ENCODE measurements at places on chromosomes 6 and 20. TPM values are rescaled to one million over a fixed set of nuclear protein-coding genes. Genes with fewer than 3 reads are reported as not detected.

DNA sequence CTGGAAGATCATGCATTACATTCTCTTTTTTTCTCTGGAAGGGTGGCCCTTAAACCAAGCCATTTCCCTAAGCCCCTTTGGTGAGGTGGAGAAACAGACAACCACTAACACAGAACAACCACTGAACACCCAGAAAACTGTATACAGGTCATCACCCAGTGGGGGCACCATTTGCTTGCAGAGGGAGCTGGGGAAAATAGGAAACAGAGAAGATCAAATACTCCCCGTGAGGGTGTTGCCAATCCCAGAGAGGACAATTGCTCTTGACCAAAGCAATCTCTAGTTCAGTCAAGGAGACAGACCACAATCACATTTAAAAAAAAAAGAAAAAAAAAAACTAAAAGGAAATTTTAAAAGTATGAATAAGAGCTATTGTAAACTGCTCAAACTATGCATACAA is 865 bp upstream of the DAAM2 start:
- no peak for DNase-seq
- no peaks in the 10 kb centered on the region for H3K36me3 ChIP-seq
- H3K4me3 ChIP-seq = no peak overlapping the region
- peak overlapping the region; percentile 83 for H3K27ac ChIP-seq

GRCh38 chr6:154252678-154253077 is 103.9 kb downstream of the IPCEF1 start:
- H3K27me3 ChIP-seq = no peaks in the 10 kb centered on the region

GRCh38 chr6:10522929-10523573 is 1.9 kb downstream of the GCNT2 start:
- DNase-seq = peak; percentile 29
- H3K27me3 ChIP-seq = no peaks in the 10 kb centered on the region
- H3K27ac ChIP-seq = peak overlapping the region; percentile 92

DNA sequence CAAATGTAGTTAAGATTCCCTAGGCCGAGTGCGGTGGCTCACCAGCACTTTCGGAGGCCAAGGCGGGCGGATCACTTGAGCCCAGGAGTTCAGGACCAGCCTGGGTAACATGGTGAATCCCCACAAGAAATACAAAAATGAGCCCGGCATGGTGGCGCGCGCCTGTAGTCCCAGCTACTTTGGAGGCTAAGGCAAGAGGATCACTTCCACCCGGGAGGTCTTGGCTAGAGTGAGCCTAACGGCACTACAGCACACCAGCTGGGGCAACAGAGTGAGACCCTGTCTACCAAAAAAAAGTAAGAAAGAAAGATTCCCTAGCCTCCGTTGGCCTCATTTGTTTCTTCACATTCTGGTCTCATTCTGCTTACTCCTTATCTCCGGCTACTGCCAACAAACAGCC is 1.2 kb downstream of the ESF1 start:
- H3K4me3 ChIP-seq = peak overlapping the region; percentile 71
- no peaks in the 10 kb centered on the region for H3K27me3 ChIP-seq
- DNase-seq = no peak
- no peak overlapping the region for H3K27ac ChIP-seq
- peaks cover 14% of the 10 kb centered on the region for H3K36me3 ChIP-seq
- H3K4me1 ChIP-seq = peaks cover 11% of the 10 kb centered on the region

The HINT3 gene
- 5.2 TPM for total RNA-seq

GRCh38 chr6:82691997-82692396 is 328.4 kb downstream of the TPBG start:
- no peaks in the 10 kb centered on the region for H3K4me1 ChIP-seq
- H3K27ac ChIP-seq = no peak overlapping the region
- no peak overlapping the region for H3K4me3 ChIP-seq
- no peak for DNase-seq

GRCh38 chr6:155493694-155494143 is 38.1 kb upstream of the NOX3 start:
- H3K27ac ChIP-seq = peak overlapping the region; percentile 92
- H3K4me3 ChIP-seq = no peak overlapping the region
- DNase-seq = peak; percentile 92
- H3K36me3 ChIP-seq = no peaks in the 10 kb centered on the region
- peaks cover 22% of the 10 kb centered on the region for H3K4me1 ChIP-seq

The CLDN20 gene
- not detected for total RNA-seq

DNA sequence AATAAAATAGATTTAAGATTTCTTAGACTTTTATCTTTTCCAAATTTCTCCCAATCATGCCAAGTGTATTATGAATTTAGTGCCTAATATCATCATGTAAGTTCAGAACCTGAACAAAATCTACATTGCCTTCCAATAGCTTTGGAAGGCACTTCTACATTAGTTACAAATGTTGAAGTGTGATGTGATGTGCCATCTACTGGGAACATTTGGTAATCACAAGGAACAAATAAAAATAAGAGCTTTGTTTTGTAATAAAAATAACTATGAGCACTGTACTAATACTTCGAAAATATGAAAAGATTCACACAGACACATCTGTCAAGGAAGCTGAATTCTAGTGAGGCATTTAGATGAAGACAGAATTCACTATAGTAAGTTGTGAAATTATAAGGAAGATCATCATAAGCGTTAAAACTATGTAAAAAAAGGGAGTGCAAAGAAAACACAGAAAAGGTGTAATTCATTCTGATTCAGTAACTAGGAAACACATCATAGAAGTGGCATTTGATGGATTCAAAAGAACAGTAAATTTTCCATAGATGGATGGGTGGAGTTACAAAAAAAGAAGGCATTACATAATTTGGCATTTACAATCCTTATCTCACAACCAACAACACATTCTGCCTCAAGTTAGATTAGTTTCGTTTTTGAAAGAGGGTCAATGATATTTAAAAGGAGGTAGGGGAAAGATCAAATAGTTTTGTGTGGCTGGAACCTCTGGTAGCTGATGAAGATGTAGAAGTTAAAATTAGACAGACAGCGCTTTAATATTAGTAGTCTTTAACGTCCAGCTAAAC is 161.0 kb downstream of the ASCC3 start:
- no peak overlapping the region for H3K27ac ChIP-seq
- H3K4me3 ChIP-seq = no peak overlapping the region
- no peaks in the 10 kb centered on the region for H3K4me1 ChIP-seq
- H3K36me3 ChIP-seq = peaks cover 9% of the 10 kb centered on the region

The RWDD1 gene
- 11.0 TPM for total RNA-seq

DNA sequence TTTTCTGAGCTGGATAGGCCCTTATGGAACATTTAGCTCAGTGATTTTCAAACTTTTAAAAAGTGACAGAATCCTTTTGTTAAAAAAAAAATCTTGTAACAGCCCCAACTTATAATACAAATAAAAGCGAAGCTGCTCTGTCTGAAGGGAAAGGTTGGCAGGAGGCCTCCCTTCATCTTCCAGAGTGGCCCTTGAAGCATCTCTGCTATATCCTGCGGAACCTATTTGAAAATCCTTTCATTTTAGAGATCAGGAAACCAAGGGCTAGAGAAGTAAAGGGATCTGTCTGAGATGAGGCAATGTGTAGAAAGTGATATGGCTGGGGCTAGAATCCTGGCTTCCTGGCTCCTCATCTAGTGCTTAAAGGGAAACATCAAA is 107.8 kb downstream of the UBE3D start:
- no peak for DNase-seq
- H3K27me3 ChIP-seq = no peaks in the 10 kb centered on the region
- no peak overlapping the region for H3K27ac ChIP-seq
- H3K36me3 ChIP-seq = no peaks in the 10 kb centered on the region
- no peak overlapping the region for H3K4me3 ChIP-seq
- no peaks in the 10 kb centered on the region for H3K4me1 ChIP-seq

The HDGFL1 gene
- total RNA-seq = not detected

GRCh38 chr6:147837540-147837939 is 329.1 kb downstream of the SAMD5 start:
- no peak overlapping the region for H3K27ac ChIP-seq
- H3K4me1 ChIP-seq = no peaks in the 10 kb centered on the region
- H3K36me3 ChIP-seq = no peaks in the 10 kb centered on the region
- no peaks in the 10 kb centered on the region for H3K27me3 ChIP-seq

The DEFB127 gene
- not detected for total RNA-seq

DNA sequence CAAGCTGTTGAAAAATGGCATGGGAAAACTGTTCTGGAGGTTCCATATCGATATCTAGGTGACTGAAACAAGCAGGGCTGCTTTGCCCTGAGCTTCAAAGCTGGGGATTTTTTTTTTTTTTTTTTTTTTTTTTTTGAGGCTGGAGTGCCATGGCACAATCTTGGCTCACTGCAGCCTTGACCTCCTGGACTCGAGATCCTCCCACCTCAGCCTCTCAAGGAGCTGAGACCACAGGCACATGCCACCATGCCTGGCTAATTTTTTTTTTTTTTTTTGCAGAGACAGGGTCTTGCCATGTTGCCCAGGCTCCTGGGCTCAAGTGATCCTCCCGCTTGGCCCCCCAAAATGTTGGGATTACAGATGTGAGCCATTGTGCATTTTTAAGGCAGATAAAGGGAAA is 11.0 kb downstream of the ERGIC3 start:
- no peaks in the 10 kb centered on the region for H3K27me3 ChIP-seq
- no peak overlapping the region for H3K27ac ChIP-seq
- H3K4me3 ChIP-seq = no peak overlapping the region
- no peak for DNase-seq
- peaks cover 72% of the 10 kb centered on the region for H3K36me3 ChIP-seq

DNA sequence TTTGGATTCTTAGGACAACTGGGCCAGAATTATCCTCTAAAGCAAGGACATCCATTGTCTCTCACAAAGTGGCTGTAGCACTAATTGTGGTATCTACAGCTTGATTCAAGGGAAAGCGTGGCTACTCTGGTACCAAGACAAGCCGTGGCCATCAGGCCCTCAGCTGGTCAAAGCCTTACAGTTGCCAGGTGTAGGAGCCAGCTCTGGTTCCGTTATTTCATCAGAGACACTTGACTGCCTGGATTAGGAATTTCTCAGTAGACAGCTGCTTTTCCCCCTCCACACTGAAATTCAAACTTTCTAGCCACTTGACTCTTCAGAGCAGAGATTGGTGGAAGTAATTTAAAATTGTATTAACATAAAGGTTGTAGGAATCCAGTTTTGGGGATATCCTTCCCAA is 104.2 kb downstream of the ANKS1A start:
- no peak for DNase-seq
- no peak overlapping the region for H3K27ac ChIP-seq
- H3K4me3 ChIP-seq = no peak overlapping the region
- peaks cover 56% of the 10 kb centered on the region for H3K36me3 ChIP-seq

The ZMYND8 gene
- 23.2 TPM for total RNA-seq

DNA sequence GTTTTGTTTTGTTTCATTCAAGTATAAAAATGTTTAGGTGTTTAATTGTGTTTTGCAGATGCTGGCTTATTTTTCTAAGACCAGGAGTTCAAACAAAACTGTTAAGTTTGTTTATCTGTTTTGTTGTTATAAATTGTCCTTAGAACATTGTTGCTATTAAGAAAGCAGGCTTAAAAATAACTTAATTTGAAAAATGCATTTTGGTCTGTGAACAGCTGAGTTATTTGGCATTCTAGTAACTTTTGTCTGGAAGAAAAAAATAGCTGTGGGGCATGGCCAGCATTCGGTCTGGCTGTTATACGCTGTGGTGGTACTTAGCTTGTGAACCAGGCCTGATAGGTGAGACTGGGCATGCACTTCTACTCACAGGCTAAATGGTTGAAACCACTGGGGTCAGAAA is 37.8 kb downstream of the SLX4IP start:
- H3K4me1 ChIP-seq = peaks cover 4% of the 10 kb centered on the region
- no peaks in the 10 kb centered on the region for H3K36me3 ChIP-seq
- no peak for DNase-seq
- H3K4me3 ChIP-seq = no peak overlapping the region
- no peaks in the 10 kb centered on the region for H3K27me3 ChIP-seq

The SMLR1 gene
- not detected for total RNA-seq

DNA sequence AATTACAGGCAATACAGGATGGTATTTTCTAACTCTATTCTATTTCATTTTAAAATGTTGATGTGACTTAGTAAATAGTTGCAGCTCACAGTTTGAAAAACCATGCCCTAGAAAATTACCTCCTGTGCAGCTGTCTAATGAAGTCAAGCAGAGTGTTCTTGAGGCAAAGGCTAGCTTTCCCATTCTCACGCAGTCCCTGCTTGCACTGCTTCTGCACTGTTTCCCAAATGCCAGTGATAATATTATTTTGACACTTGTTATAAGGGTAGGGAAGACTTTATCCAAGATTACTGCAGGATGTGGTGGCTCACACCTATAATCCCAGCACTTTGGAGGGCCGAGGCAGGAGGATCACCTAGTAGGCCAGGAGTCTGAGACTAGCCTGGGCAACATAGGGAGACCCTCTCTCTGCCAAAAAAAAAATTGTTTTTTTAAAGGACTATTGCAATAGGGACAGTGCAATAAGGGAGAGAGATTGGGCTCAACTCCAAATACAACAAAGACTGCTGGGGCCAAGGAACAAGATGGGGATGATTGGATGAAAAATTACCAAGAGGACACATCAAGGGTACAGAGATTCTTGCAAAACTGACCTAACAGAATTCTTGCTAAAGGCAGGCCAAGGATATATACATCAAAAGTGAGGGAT is 196.1 kb downstream of the LY86 start:
- H3K4me3 ChIP-seq = no peak overlapping the region
- H3K36me3 ChIP-seq = no peaks in the 10 kb centered on the region
- H3K27ac ChIP-seq = no peak overlapping the region
- no peak for DNase-seq

DNA sequence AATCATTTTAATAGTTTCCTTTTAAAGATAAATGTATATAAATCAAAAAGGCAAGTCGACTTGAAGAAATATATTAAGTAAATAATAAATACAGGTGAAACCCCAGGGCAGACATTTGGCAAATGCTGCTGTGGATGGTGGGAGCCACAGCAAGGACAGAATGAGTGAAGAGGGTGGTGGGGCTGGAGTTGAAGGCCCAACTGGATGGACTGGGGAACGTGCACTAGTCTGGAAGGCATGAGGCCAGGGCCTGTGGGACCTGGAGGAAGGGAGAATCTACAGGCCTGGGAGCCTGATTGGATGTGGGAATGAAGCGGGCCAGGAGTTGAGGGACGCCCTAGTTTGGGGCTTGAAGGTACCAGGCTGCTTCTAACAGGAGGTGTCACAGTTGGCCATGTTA is 30.6 kb upstream of the BLCAP start:
- H3K27me3 ChIP-seq = no peaks in the 10 kb centered on the region
- no peak overlapping the region for H3K27ac ChIP-seq
- H3K36me3 ChIP-seq = no peaks in the 10 kb centered on the region
- DNase-seq = no peak
- H3K4me1 ChIP-seq = no peaks in the 10 kb centered on the region

DNA sequence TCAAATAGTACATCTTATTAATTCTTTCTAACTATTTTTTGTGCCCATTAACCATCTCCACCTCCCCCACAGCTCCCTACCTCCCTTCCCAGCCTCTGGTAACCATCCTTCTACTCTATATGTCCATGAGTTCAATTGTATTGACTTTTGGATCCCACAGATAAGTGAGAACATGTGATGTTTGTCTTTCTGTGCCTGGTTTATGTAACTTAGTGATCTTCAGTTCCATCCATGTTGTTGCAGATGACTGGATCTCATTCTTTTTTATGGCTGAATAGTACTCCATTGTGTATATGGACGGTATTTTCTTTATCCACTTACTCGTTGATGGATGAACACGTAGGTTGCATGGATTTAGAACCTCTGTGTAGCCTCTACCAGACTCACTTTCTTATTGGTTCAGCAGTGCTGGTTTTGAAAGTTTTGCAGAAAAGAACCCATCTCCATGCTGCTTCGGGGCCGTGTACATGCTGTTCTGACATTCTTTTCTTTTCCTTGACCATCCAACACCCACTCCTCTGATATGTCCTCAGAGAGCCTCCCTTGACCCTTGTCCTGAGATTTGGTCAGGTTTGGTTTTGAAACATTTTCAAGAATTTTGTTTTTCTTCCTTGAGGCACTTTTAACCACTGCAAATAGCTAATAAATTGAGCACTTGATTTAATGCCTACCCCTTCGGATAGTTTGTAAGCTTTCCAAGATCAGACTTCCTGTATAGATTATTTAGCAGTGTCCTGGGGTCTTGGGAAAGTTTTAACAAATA is 231.2 kb upstream of the ZFP64 start:
- H3K27me3 ChIP-seq = no peaks in the 10 kb centered on the region
- H3K4me3 ChIP-seq = no peak overlapping the region
- H3K36me3 ChIP-seq = no peaks in the 10 kb centered on the region
- H3K4me1 ChIP-seq = no peaks in the 10 kb centered on the region
- H3K27ac ChIP-seq = no peak overlapping the region

Measured in ascending aorta (tissue), 2 donors.